ENCODE measurements at places on chromosomes 11 and 22.

- no peaks in the 10 kb centered on the region for H3K36me3 ChIP-seq
- no peak overlapping the region for H3K4me3 ChIP-seq
- no peak overlapping the region for H3K27ac ChIP-seq
- no peaks in the 10 kb centered on the region for H3K27me3 ChIP-seq
- no peak for DNase-seq
Measured at GRCh38 chr11:108958368-108959104, 293.7 kb downstream of the DDX10 start.

DNA sequence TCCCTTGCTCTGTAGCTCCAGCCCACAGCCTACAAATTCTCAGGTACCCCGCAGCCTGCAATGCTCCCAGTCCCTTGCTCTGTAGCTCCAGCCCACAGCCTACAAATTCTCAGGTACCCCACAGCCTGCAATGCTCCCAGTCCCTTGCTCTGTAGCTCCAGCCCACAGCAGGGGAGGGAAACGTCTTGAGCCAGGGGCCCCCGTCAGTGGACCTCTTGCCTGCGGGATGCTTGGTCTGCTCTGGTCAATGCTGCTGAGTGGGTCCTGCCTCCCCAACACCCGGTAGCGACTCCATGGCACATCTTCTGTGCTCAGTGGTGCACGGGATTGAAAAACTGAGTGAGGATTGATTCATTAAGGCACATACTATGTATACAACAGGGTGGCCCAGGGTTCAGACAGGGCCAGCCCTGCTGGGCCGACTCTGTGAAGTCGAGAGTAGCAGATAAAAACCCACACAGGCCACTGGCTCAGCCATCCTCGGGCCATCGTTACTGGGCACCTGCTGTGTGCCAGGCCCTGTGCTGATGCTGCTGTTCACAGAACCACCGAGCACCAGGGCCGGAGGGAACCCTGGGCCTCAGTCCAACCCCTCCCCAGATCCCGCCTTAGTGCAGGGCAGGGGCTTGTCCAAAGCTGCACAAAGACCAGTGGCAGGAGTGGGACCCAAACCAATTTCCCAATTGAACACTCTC lies 69.7 kb downstream of the MYO7A start:
- no peak overlapping the region for H3K27ac ChIP-seq
- no peaks in the 10 kb centered on the region for H3K27me3 ChIP-seq
- DNase-seq, result no peak
- no peak overlapping the region for H3K4me3 ChIP-seq
- no peaks in the 10 kb centered on the region for H3K4me1 ChIP-seq
- no peaks in the 10 kb centered on the region for H3K36me3 ChIP-seq

- peak overlapping the region; percentile 88 for H3K4me3 ChIP-seq
- peak overlapping the region; percentile 97 for H3K27ac ChIP-seq
- no peaks in the 10 kb centered on the region for H3K27me3 ChIP-seq
Measured at GRCh38 chr22:24428751-24429410, 1.5 kb downstream of the ADORA2A start.

- DNase-seq, result no peak
- H3K4me1 ChIP-seq, result no peaks in the 10 kb centered on the region
- H3K27ac ChIP-seq, result no peak overlapping the region
- no peaks in the 10 kb centered on the region for H3K27me3 ChIP-seq
- H3K36me3 ChIP-seq, result no peaks in the 10 kb centered on the region
Measured at GRCh38 chr11:78094250-78094649, 14.6 kb upstream of the NDUFC2 start.

DNA sequence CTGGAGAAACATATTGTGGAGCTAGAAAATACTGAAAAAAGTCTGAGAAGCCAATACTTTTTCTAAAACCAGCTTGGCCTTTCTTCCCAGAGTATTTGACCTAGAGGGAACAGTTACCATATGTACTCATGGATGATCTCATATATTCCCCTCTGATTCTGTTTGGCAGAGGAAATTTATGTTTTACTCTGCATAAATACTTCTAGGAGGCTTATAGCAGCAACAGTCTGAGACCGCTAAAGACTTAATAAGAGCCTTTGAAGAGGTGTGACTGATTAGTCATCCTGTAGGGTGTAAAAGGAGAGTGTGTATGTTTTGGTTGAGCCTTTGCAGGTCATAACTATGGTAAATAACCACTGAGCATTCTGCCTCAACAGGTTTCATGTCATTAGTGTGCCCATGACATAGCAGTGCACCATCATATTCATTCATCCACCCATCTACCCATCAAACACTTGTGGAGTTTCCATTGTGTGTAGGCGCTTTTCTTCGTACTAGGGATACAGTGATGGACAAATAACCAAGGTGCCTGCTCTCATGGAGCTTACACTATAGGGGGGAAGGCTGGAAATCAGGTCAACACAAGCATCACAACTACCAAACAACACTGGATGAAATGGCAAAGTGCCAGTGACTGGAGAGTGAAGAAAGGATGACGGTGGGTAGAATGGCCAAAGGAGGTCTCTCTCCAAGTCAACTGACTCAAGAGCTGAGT lies 44.5 kb downstream of the TRAF6 start:
- no peak for DNase-seq
- H3K4me1 ChIP-seq, result no peaks in the 10 kb centered on the region
- no peaks in the 10 kb centered on the region for H3K27me3 ChIP-seq

- DNase-seq, result no peak
- peaks cover 8% of the 10 kb centered on the region for H3K36me3 ChIP-seq
- H3K27ac ChIP-seq, result no peak overlapping the region
Measured at GRCh38 chr11:43825217-43825816, 55.3 kb upstream of the ALKBH3 start.

DNA sequence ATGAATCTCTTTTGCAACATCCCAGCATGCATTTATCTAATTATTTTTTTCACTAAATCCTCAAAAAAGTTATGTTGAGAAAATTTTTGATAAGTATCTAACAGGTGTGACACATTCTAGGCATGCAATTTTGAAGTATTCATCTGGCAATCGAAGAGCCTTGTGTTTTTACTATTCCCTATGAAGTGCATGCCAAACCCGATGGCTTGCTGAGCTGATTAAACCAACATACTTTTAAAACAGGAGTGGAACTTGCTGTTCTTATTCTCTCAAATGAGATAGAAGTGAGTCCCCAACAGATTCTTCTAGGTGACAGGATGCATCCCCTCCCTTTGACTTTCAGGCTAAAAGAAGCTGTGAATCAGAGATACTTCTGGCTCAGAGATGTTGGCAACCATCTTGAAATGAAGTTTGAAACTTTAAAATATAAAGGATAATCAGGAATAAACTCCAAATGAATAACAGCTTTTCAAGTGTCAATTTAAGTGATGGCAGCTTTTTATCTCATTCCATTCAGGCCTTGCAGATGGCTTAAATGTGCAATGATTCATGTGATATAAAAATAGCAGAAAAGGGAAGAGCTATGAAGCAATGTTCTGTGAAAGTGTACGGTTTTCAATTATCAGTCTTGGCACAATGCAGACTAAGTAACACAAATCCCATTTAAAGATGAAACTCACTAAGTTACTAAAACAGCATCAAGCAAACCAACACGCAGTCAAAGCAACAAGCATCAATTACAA lies 67.7 kb downstream of the APOL5 start:
- H3K4me3 ChIP-seq, result no peak overlapping the region
- H3K4me1 ChIP-seq, result no peaks in the 10 kb centered on the region
- no peaks in the 10 kb centered on the region for H3K27me3 ChIP-seq
- no peak for DNase-seq
- H3K27ac ChIP-seq, result no peak overlapping the region
- no peaks in the 10 kb centered on the region for H3K36me3 ChIP-seq

DNA sequence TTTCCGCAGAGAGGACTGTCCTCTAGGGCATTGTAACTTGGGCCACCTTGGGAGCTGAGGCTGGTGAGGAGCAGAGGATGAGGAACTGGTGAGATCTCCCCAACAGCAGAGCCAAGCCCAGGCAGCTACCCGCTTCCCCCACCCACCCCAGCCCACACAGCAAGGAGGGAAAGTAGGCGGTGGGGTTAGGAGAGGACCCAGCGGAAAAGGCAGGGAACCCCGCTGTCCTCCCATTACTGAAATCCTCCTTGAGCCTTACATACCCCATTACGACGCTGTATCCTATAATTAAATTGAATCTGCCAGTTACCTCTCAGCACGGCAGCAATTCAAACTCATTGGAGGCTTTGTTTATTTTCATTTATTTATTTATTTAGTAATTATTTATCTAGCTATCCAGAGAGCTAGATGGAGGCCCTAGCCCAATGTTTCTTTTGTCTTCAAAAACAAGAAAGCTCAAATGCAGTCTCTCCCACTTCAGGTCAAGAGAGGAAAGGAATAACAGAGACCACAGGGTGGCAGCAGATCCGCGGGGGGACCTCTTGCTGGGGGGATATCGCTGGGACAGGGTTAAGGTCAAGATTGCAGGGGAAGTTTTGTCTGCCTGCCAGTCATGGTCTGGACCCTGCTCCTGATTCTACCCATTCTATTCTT lies 218.0 kb downstream of the ST3GAL4 start:
- no peak overlapping the region for H3K27ac ChIP-seq
- H3K4me1 ChIP-seq, result no peaks in the 10 kb centered on the region
- no peaks in the 10 kb centered on the region for H3K27me3 ChIP-seq

- no peaks in the 10 kb centered on the region for H3K36me3 ChIP-seq
- no peak for DNase-seq
- H3K4me3 ChIP-seq, result no peak overlapping the region
- peaks cover 4% of the 10 kb centered on the region for H3K27me3 ChIP-seq
- H3K27ac ChIP-seq, result no peak overlapping the region
Measured at GRCh38 chr11:117882311-117882905, 6.0 kb upstream of the FXYD6 start.

DNA sequence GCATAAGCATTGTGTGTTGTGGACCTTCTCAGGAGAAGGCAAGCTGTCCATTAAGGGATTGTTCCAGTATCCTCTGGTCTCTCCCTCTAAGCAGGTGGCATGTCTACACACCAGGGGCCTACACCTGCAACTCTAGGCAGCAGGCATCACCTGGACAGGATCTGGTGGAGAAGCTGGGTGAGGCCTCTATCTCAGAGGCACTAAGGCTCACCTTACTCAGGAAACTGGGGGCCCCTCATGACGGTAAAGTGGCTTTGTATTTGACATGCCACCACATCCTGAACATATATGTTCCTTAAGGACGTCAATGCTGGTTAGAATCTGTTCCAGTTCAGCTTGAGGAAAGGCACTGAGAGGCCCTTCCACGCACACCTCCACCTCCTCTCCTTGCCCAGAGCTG lies 891.3 kb downstream of the OPCML start:
- no peaks in the 10 kb centered on the region for H3K36me3 ChIP-seq
- no peaks in the 10 kb centered on the region for H3K4me1 ChIP-seq
- no peak overlapping the region for H3K4me3 ChIP-seq
- no peak for DNase-seq

- no peak overlapping the region for H3K4me3 ChIP-seq
- H3K4me1 ChIP-seq, result no peaks in the 10 kb centered on the region
- H3K36me3 ChIP-seq, result no peaks in the 10 kb centered on the region
- H3K27ac ChIP-seq, result no peak overlapping the region
- DNase-seq, result no peak
Measured at GRCh38 chr11:11545285-11546275, 76.2 kb downstream of the GALNT18 start.

DNA sequence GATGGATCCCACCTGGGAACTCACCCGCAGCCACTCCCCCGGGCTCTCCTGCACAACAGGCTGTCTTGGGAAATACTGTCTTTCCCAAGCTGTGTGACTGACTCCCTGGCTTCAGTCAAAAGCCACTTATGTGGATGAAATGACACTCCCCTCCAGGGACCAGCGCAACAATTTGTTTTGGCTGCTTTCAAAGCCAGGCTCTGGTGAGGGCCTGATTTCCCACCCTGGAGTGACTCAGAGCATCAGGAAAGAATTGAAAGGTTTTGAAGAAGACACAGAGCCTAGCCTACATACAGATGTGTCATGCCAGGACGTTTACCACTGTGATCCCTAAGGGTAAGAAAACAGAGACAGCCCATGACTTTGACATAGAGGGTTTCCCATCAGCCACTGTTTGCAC lies 550.5 kb downstream of the MIAT start:
- H3K27ac ChIP-seq, result no peak overlapping the region
- H3K4me1 ChIP-seq, result no peaks in the 10 kb centered on the region
- H3K27me3 ChIP-seq, result no peaks in the 10 kb centered on the region
- H3K4me3 ChIP-seq, result no peak overlapping the region

DNA sequence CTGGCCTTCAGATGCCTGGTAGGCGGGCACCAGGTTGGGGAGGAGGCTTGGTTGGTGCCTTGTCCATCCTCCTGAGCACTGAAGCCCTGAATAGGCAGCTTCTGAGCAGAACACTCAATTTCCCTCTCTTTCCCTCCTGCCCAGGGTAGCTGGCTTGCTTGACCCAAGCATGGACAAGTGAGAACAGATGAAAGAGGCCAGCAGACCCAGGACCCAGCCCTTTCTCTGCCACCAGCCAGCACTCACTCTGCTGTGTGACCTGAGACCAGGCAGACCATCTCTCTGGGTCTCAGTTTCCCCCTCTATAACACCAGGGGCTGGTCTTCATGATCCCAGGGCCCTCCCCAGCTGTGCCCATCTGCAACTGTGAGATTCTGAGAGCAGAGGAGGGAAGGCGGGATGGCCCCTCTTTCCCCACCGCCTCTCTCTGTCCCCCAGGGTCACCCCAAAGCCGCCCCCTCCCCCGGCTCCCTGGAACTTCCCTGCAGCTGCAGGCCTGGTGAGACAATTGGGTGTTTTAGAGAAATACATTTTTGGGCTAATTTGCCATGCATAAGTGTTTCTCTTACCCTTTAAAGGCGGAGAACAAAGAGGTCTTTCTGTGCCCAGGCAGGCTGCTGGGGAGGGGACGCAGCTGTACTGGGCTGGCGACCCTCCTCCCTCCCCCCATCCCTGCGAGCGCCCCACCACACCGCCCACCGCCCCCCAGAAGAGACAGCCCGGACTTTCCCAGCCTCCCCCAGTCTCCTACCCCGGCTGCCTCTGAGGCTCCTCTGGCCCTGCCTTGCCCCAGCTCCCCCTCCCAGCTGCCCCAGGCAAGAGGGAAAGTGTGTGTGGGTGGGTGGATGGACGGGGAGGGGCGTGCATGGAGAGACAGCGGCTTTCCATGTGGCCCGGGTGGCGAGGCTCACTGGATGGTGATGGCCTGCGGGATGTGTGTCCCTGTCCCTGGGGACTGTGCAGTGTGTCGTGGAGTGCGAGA lies 30.8 kb upstream of the PICK1 start:
- H3K27me3 ChIP-seq, result no peaks in the 10 kb centered on the region
- no peak overlapping the region for H3K27ac ChIP-seq
- no peaks in the 10 kb centered on the region for H3K4me1 ChIP-seq
- DNase-seq, result no peak
- H3K4me3 ChIP-seq, result no peak overlapping the region

GRCh38 chr11:133935551-133935910 lies 21.2 kb downstream of the IGSF9B start:
- H3K36me3 ChIP-seq, result no peaks in the 10 kb centered on the region
- DNase-seq, result no peak
- no peaks in the 10 kb centered on the region for H3K27me3 ChIP-seq
- H3K27ac ChIP-seq, result no peak overlapping the region
- no peaks in the 10 kb centered on the region for H3K4me1 ChIP-seq

DNA sequence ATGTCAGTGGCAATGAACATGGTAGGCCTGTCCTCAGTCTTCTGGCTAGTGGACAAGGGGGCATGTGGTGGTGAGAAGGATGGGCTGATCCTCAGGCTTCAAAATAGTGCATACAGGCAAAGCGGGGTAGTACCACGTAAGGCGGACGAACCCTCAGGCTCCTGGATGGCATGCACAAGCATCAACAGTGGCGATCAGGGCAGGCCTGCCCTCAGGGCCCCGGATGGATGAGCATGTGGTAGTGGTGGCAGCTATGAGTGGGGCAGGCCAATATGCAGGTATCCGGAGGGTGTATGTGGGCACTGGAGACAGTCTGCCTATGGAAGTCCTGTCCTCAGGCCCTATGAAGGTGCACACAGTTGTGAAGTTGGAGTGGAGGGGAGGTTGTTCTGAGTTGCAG lies 163.8 kb downstream of the GUCY1A2 start:
- no peak overlapping the region for H3K4me3 ChIP-seq
- no peaks in the 10 kb centered on the region for H3K4me1 ChIP-seq
- no peaks in the 10 kb centered on the region for H3K27me3 ChIP-seq
- no peaks in the 10 kb centered on the region for H3K36me3 ChIP-seq
- no peak overlapping the region for H3K27ac ChIP-seq

Measured in naive thymus-derived CD4-positive, alpha-beta T cell (primary cell).